ENCODE measurements at places on chromosomes 12 and 14.
A peak's percentile ranks its signal among the peaks of the same experiment; 100 is the strongest.

DNA sequence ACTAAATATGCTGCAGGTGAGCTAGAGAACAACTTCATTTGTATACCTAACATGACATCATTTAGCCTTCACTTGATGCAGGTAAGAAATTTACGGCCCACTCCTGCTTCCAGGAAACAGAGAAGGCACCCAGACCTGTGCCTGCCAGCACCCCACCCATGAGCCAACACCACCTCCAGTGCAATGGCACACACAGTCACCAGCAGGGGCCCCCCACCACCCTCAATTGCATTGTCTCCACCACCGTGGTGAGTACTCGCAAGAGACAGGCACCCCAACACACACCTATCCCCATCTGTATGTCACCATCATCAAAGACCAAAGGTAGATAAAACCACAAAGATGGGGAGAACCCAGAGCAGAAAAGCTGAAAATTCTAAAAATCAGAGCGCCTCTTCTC, 107.6 kb downstream of the KLHL28 start:
- no peak for DNase-seq

- DNase-seq = no peak
Measured at GRCh38 chr12:6618483-6619225, 11.5 kb upstream of the CHD4 start.

DNA sequence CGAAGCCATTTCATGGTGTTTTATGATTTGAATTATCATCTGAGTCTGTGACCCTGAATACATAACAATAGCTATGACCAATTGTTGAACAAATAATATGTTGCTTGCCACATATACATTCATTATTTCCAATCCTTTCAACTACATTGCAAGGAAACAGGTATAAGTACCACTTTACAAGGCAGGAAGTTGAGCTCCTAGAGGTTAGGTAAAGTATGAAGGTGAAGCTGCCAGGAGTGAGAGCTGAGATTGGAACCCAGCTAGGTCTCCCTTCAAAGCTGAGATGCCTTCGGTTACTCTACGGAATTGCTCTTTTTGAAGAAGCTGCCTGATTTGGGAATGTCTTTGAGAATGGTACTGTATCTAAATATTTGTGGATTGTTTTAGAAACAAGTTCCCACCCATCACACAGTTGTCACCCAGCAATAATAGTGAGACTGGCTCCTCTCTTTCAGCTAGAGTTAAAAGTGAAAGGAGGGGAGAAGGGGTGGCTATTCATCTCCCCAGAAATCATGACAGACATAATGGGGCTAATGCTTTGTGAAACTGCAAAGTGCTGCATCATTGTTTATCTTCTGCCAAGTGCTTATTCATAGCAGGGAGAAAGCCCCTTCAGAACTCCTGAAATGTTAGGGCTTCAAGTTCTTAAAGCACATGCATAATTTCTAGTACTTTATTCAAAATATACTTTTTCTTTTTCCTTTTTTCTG, 75.9 kb upstream of the AMIGO2 start:
- DNase-seq = no peak

DNA sequence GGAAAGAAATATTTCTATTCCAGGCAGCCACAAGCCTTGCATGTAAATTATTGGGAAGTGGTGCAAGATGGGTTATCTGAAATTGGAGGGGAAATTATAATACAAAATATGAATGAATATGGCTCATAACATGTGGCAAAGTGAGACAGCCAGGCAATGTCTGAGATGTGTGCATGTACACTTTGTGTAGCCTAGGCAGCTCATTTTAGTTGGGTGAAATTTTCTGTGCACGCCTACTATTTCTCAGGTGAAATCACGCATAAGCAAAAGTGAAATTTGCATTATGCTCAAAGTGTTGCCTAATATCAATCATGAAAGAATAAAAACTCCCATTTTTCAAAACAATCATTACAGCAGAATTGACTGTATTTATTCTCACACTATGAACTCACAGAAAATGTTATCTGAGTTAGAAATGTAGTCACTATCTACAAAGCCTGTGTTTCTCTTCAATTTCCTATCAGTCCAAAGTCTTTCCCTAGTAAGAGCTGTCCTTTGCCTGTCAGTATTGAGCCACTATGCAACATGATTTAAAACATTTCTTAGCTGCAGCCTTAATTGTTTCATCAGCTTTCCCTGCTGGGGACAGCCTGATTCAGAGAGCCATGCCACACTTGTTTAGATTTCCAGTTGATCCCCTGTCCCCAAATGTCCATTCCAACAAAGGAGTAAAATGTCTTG, 80.7 kb downstream of the EPS8 start:
- no peak for DNase-seq

DNA sequence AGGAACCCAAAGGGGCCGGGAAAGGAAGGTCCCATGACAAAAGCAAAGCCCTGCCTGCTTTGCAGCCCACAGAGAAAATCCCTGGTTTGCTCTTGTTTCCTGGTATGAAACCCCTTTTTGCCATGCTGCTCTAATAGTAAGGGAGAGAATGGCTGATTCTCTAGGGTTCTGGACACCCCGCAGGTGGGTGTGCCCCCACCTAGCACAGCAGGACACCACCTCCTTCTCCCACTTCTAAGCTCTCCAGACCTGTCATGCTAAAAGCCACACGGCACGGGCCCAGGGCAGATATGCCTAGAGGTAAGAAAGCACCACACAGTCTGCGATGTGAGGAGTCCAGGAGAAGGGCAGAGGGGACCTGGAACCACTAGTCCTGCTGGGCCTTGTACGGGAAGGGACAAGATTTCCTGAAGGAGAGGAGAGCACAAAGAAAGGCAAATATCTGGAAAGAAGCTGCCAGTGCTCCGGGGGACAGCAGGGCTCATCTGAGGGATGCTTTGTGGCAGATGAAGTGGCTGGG, 113.3 kb downstream of the BCL11B start:
- no peak for DNase-seq

DNA sequence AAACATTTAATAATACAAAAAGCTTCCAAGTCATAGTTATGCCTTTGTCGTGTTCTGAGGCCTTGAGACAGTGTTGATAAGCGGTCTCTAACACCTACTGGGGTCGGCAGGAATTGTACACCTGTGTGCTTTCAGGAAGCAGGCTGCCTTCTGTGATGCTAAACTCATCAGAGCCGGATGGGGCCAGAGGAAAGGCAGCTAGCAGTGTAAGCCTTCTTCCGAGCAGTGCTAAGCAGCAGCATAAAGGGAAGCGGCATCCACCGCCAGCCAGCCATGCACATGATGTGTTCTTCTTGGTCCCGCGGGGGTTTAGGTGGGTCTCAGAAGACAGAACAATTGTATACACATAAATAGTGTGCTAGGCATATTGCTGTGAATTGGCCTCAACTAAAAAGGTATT, 159.3 kb downstream of the SLC15A4 start:
- DNase-seq = no peak

- DNase-seq = no peak
Measured at GRCh38 chr12:129839679-129840078, 64.1 kb downstream of the TMEM132D start.

GRCh38 chr12:128402486-128403243, 135.7 kb downstream of the TMEM132C start:
- no peak for DNase-seq

DNA sequence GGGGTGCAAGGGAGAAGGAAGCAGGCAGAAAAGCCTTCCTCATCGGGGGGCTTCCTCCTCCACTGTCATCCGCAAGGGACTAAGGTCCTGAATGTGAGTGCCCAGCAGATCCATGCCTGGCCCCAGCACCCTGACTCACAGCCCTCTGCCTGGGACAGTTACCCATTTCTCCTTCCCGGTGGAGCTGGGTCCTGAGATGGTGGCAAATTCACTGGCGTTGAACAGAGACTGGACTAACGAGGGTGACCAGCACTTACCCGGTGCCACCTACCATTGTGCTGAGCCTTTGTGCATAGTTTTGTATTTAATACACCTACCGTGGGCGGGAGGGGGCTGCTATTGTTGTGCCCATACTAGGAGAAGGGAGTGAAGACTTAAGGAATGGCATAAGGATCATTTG, 30.9 kb upstream of the PLEKHG6 start:
- no peak for DNase-seq

DNA sequence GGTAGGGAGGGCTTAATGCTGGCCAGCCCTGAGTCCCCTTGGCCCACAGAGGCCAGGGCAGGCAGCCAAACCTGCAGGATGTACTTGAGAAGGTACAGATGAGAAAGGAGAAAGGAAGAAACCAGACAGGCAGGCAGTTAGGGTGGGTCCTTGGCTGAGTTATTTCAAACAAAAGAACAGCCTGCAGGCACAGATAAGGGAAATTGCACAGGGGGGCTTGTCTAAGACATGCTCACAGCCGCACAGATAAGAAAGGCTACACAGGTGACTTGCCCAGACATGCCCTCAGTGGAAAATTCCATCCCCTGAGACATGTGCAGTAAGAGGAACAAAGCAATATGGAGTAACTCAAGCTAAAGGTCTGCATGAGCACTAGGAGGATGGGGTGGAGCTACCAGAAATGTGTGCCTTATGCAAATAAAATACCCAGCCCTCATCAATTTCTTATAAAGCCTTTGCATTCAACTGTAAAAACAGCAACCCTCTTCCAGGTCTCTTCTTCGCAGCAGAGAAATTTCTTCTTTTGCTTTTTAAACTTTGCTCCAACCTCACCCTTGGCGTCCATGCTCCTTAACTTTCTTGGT, 158.2 kb upstream of the RGS6 start:
- DNase-seq = no peak

DNA sequence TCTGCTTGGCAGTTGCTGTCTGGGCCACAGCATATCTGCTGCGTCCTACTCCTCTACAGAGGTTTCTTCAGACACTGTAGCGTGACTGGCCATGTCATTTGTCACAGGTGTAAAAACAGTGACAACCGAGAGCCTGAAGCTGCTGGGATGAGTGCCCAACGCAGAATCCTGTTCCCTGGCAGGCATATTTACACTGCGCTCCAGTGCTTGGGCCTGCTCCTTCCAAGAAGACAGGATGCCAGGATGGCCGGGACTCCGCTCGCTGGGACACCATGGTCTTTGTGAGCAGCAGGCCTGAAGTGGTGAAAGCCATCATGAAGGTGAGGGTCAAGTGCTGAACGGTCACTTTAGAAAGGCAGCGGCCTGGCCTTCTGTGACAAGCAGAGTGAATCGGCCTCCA, 171.4 kb downstream of the EMP1 start:
- no peak for DNase-seq

- DNase-seq = no peak
Measured at GRCh38 chr14:100153560-100153959, 5.9 kb downstream of the DEGS2 start.

DNA sequence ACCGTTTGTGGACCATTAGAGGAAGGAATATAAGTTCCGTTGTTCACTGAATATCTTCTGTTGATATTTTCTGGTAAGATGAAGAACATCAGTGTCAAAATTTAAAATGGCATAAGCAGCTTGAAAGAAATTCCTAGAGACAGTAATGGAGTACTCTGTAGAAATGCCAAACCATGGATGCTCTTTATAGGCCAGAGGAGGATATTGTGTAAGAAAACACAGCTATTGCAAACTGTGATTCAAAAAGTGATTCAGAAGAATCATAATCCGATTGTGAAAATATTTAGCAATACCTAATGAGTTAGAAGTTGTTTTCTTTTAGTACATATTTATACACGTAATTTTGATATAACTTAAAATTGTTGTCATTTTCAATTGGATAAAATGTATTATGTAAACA, 102.8 kb downstream of the SLC16A7 start:
- no peak for DNase-seq

GRCh38 chr14:66495218-66496098, 9.3 kb downstream of the CCDC196 start:
- peak; percentile 41 for DNase-seq

- no peak for DNase-seq
Measured at GRCh38 chr12:107484230-107484629, 201.4 kb upstream of the PWP1 start.

- no peak for DNase-seq
Measured at GRCh38 chr14:29222671-29223268, 456.2 kb downstream of the FOXG1 start.

DNA sequence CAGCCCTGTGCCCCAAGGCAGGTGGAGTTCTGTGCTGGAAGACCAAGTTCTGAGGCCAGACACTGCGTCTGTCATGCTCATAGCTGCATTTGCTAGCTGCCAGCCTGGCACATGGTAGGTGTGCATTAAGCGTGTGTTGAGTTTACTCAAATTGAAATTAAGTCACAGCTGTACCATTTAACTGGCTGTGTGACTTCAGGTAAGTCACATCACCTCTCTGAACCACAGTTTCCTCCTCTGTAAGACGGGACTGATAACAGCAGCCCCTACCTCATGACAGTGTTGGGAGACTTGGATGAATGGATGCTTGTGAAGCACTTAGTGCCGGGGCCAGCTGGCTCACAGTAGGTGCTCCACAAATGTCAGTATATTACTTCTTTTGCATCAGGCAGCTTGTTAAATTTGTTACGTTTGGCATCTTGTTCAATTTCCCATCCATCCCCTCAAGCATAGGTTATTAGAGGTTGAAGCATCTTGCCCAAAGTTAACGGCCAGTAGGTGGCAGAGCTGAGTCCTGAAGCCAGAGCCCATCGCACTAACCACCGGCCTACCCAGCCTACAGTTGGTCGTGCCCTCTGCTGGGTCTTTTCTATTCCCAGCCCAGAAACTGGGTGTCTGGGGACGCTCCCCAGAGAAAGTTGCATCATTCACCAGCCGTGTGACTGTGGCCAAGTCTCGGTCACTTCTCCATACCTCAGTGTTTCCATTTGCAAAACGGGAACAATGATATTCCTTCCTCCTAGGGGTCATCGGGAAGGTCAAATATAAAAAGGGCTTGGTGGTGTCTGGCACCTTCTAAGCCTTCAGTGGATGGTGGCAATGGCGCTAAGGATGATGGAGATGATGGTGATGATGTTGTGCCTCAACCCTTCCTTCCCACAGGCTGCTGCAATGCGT, 4.5 kb downstream of the DAO start:
- peak; percentile 72 for DNase-seq

DNA sequence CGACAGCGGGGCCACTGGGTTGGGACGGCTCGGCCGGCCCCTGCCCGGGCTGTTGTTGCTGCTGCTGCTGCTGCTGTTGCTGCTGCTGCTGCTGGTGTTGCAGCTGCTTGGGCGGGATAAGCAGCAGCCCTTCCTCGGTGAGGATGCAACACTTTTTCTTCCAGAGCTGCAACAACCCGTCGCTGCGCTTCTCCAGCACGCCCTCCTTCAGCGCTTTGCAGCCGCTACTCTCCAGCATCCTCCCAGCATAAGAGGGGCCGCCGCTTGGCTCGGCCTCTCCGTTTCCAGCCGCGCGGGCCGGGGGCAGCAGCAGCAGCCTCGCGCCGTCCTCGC, 529 bp downstream of the PHLDA1 start:
- no peak for DNase-seq

GRCh38 chr14:80415636-80416035, 204.3 kb upstream of the DIO2 start:
- no peak for DNase-seq

GRCh38 chr14:73759714-73760597, 45.8 kb upstream of the PNMA1 start:
- peak; percentile 92 for DNase-seq

- DNase-seq = no peak
Measured at GRCh38 chr12:80498059-80498728, 54.2 kb downstream of the PTPRQ start.

All from GM10248 (cell line).